GM23338 (cell line): ENCODE measurements at places on chromosomes 6 and 20.

DNA sequence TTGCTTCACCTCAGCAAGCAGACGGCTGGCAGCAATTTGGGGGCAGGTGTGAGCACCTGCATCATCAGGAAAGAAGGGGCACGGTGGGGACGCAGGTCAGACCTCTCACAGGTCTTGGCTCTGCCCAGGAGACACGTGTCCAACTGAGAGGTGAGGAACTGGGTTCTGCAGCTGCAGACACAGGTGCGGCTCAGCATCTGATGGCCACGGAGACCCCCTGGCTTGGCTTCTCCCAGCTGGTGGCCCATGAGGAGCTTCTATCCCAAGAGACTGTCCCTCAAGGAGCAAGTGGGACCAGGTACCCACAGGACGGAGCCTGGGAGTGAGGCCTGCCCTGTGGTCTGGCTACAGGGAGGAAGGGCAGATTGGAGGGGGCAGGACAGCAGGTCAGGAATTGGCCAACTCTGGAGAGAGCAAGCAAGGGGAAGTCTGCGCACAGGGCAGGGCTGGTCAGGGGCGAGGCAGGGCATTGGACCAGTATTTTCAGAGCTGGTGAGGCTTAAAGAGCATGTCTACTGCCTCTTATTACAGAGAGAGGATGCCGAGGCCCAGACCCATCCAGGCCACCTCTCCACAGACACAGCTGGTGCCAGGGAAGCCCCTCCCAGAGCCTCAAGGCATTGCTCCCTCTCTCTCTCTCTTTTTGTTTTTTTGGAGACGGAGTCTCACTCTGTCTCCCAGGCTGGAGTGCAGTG is 4.2 kb downstream of the STMN3 start:
- H3K27ac ChIP-seq: no peak overlapping the region
- DNase-seq: no peak
- H3K4me1 ChIP-seq: peaks cover 6% of the 10 kb centered on the region
- no peak overlapping the region for H3K4me3 ChIP-seq

DNA sequence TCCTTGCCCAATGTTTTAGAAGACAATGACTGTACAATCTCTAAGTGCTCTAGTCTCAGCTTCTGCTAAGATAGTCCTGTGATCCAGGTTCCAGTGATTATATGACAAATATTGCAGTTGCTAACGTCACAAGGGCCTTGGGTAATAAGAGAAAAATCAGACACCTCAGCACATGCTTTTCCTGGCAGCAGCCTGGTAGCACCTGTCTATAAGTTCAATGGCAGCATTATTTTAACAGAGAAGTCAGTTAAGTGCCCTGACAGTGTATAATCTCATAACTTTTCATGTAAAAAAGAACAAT is 121.3 kb upstream of the BCLAF1 start:
- no peaks in the 10 kb centered on the region for H3K36me3 ChIP-seq
- no peak overlapping the region for H3K4me3 ChIP-seq

DNA sequence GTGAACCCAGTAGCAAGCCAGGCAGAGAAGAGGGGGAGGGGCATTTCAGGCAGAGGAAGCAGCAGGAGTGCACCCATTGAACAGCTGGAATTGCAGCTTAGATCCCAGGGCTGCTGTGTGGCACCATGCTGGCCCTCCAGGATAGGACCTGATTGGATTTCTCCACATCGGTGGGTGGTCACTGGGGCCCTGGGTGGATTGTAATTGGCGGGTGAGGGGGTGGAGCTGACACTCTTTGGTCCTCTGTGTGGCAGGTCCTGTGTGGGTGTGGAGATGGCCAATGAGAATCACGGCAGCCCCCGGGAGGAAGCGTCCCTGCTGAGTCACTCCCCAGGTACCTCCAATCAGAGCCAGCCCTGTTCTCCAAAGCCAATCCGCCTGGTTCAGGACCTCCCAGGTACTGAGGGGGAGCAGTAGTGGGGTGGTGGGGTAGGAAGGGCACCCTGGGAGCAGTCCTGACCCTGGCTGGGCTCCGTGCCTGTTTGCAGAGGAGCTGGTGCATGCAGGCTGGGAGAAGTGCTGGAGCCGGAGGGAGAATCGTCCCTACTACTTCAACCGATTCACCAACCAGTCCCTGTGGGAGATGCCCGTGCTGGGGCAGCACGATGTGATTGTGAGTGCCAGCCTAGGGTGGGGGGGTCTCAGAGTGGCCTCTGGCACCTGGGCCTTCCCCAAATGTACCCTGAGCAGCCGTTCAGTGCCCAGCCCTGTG is 4.4 kb downstream of the PCIF1 start:
- DNase-seq: peak; percentile 81
- H3K36me3 ChIP-seq: peaks cover 21% of the 10 kb centered on the region
- H3K27ac ChIP-seq: peak overlapping the region; percentile 88
- peaks cover 25% of the 10 kb centered on the region; the same call in 1 of the 2 replicates for H3K4me1 ChIP-seq
- peak overlapping the region; percentile 28 for H3K4me3 ChIP-seq
- H3K27me3 ChIP-seq: no peaks in the 10 kb centered on the region

- no peaks in the 10 kb centered on the region for H3K36me3 ChIP-seq
- peak; percentile 97 for DNase-seq
- H3K4me3 ChIP-seq: no peak overlapping the region
Observed at GRCh38 chr6:121849477-121849876, 414.0 kb downstream of the GJA1 start.

DNA sequence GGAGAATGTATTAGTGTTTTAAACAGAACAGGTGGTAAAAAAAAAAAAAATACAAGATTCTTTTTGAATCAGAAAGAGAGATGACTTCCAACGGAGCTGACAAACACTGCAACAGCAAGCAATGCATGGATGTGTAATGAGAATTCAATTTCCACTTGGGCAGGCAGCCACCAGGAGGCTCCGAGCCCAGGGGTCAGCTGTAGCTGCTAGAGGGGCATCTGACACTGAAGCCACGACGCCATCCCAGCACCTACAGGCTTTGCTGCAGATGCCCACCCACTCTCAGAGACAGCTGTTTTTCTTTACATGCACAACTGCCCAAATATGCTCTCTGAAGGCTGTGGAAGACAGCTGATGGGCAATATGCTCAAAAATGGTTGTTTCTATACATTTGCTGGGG is 75.4 kb downstream of the ELOVL5 start:
- H3K27ac ChIP-seq: no peak overlapping the region
- H3K4me1 ChIP-seq: no peaks in the 10 kb centered on the region

- H3K27me3 ChIP-seq: no peaks in the 10 kb centered on the region
- H3K4me3 ChIP-seq: no peak overlapping the region
- no peak overlapping the region for H3K27ac ChIP-seq
- no peaks in the 10 kb centered on the region for H3K36me3 ChIP-seq
Observed at GRCh38 chr6:141682391-141682790, 450.3 kb upstream of the GJE1 start.
